ENCODE measurements at places on chromosomes 7 and 10.

DNA sequence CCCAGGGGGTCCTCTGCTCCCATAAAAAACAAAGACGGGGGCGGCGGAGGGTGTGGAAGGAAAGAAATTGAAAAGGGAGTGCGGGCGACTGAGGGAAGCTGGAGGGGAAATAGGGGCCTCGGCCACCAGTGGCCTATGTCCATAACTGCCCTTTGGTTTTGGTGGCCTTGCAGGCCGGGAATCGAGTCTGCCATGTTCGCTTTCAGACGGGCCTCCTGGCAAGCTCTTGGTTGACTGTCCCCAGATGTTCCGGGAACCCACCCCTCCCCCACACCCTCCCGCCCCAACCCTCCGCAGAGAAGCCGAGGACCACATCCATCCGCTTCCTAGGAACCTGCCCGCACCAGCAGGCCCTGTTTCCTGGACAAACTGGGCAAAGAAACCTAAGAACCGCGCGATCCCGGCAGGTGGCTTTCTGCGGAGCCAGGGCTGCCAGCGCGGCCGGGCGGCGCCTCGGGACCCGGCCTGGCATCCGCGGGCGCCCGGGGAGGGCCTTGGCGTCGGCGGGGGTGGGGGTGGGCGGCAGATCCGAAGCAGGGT lies 20.0 kb upstream of the GATA3 start:
- DNase-seq, result peak; percentile 31

- no peak for DNase-seq
These were observed 257.0 kb upstream of the ZNF32 start for GRCh38 chr10:43905512-43906236.

DNA sequence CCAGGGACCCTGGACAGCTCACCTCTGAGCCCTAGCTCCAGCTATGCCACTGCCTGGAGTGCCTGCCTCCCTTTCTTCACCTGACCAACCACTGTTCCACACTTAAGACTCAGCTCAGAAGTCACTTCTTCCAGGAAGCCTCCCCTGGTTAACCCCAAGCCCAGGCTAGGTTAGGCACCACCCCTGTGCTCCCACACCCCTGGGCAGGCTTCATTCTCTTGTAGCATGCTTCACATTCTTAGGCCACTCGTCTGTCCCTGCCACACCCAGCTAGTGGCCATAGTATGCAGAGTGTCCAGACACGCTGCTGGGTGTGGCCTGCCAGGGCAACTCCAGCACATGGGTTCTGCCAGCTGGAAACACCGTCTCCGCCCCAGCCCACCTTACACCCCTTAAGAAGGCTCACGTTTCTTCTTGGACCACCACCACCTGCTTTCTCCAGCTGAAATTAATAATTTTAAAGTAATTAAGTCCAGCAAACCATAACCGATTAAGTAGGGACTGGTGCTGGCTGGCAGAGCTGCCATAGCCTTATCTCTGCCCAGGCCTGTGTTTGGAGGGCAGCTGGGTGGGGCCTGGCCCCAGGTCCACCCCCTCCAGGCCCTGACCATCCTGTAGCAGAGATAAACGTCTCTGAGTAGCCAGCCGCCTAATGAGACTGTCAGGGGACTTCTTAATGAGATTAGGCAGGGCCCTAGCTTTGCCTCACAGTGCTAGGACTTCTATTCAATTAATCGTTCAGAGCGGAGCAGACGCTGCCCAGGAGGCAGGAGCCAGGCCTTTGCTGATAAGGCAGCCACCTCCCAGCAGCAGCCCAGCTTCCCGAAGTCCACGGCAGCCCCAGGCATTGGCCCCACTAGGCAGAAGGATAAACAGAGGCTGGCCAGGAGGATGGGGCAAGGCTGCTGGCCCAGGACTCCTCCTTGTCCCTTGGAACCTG lies 20.5 kb downstream of the GRID1 start:
- DNase-seq, result no peak

DNA sequence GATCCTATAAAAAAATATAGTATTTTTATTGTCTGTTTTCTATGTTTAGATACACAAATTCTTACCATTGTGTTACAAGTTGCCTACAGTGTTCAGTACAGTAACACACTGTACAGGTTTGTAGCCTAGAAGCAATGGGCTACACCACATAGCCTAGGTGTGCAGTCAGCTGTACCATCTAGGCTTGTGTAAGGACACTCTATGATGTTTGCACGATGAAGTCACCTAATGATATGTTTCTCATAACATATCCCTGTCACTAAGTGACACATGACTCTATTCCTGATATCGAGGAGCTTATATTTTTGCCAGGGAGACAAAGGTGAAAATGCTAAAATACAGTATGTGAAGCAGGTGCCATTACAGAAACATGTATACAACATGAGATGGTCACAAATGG lies 18.6 kb downstream of the ZNF25 start:
- no peak for DNase-seq

- no peak for DNase-seq
These were observed 331.1 kb downstream of the HTR7 start for GRCh38 chr10:90526721-90527120.

DNA sequence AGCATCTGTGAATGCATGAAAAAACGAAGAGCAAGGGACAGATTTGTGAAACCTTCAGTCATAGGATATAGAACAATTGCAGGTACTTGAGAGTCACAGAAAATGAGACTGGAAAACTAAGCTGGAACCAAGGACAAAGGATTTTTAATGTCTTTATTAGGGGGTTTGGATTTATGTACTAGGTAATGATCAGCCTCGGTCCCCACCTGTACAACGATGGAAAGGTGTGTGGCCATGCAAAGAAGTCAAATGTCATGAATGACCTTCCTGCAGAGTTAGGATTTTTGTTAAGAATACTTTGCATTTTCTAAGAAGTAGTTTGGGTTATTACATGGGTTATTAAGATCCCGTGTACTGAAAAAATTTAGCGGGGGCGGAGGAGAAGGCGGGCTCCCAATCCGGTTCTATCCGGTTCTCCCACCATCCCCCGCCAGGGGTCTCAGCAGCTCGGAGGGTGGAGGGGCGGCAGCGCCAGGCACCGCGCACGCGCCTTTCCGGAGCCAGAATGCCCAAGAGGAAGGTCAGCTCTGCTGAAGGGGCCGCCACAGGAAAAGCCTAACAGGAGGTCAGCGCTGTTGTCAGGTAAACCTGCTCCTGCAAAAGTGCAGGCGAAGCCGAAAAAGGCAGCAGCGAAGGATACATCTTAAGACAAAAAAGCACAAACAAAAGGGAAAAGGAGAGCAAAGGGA lies 327.5 kb upstream of the PLXDC2 start:
- DNase-seq, result peak; percentile 1

GRCh38 chr10:61779950-61780659 lies 117.4 kb downstream of the CABCOCO1 start:
- peak; percentile 47 for DNase-seq

- DNase-seq, result no peak
These were observed 587.5 kb upstream of the MGMT start for GRCh38 chr10:128879441-128880140.

GRCh38 chr7:5417106-5418071 lies 6.2 kb downstream of the TNRC18 start:
- no peak for DNase-seq

DNA sequence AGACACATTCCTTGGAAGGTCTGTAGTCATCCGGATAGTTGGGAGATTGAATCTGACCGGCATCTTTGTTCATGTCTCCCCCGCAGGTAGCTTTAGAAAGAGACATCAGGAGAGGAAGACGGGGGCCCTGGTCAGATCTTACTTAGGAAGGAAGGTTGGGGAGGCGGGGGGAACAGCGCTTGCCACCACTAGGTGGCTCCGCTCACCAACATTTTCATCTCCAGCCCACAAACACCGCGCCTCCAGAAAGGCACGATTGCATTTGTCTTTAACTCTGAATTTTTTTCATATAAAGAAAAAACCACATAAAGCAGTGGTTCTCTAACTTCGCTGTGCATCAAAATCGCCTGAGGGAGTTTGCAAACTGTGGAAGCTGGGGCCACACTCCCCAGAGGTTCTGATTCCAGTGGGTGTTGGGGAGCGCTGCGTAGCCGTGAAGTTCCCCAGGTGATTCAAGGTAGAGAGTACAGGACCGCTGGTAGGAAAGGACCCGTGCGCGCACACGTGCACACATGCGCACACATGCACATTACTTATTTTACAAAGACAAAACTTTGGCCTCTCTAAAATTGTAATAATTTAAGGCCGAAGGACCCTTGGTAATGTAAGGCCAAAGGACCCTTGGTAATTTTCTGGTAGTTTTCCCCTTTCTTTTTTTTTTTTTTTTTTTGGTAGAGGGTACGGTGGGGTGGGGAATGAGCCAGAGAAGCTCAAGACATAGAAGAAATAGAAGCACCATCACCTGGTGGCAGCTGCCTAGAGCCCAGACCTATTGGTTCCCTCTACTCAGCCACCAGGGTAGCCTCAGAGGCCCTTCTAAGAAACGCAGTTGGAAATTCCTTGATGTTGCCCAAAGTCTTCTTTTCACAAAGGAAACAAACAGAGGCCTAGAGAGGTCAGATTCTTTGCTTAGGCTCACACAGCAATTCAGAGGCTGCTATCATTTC lies 37.4 kb upstream of the OPALIN start:
- DNase-seq, result peak; percentile 71

DNA sequence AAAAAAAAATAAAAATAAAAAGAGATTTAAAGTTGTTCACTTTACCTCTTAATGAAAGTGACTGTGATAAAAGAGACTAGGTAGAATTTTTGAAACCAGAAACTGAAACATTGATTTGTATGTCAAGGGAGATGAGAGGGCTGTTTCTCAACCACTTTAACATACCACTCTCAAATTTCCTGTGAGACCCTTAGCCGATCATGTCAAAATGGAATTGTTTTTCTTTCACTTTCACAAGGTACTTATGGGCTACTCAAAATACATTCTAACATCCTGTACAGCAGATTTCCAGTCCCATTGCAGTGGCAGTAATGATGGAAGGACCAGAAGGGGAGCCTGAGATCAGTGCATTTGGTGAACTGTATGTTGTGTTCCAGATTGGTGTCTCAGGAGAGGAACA lies 261.2 kb downstream of the PPP1R3A start:
- no peak for DNase-seq

- DNase-seq, result no peak
These were observed 2.9 kb upstream of the MMP21 start for GRCh38 chr10:125778556-125778955.

DNA sequence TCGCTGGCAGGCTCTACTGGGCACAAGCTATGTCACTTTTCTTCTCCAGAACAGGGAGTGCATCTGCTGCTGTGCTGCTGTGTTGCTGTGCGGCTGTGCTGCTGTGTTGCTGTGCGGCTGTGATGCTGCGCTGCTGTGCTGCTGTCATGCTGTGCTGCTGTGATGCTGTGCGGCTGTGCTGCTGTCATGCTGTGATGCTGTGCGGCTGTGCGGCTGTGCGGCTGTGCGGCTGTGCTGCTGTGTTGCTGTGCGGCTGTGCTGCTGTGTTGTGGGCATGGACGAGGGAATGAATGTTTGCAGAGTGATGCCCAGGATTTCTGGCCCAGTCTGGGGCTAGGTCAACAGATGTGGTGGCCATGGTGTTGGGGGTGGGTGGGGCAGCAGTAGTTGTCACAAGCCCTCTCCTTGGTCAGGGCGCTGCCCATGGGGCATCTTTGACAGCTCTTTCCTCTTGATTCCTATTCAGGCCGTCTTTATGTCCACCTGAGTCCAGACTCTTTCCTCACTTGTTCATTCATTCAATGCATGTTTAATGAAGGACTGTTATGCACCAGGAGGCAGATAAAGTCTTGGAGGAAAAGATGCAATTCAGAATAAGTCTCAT lies 55.6 kb downstream of the C10orf120 start:
- no peak for DNase-seq

DNA sequence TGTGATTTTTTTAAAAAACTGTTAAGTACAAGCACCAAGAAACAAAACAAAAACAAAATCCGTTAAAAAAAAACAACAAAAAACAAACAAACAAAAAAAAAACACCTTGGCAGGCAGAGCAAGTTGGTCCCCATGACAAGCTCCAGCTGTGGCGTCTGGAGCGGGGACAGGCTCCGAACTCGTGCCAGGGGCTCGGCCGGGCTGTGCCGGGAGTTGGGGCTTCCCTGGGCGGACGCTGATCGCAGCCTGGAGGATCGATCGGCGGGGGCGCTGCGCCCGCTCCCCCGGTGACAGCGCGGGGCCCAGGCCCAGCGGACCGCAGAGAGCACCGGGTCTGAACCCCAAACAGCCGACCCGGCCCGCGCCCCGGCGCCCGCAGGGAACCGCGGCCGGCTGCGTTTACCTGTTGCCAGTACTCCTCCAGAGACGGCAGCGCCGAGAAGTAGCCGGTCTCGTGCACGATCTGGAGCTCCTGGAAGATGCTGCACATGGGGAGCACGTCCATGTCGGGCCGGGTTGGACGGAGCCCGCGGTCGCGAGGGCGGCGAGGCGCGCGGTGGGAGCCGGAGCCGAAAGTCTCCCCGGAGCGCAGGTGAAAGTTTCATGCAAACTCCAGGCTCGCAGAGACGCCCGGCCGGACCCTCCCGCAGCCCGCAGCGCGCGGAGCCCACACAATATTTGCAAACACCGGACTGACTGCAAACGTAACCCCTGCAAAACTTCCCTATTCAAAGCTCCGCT lies at the start of gene KLF6:
Gene KLF6 (minus strand): TSS at position 700 of the 741 bp plus-strand sequence. CDS start 195 bp downstream, at position 505.
- peak; percentile 61 for DNase-seq

DNA sequence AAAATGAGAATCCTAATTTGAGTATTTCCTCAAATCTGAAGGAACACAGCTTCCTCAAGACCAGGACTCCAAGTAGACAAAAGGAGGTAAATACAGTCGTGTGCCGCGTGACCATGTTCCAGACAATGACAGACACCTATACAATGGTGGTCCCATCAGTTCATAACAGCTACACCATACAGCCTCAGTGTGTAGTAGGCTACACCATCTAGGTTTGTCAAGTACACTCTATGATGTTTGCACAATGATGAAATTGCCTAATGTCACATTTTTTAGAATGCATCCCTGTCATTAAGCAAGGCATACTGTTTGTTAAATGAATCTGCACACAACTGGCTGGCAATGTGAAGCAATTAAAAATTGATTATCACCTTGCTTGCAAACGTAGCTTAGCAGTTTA lies 107.9 kb downstream of the PROSER2 start:
- no peak for DNase-seq

- DNase-seq, result no peak
These were observed 361.8 kb downstream of the MAGI2 start for GRCh38 chr7:79091661-79092060.

GRCh38 chr7:33243319-33243881 lies 114.0 kb downstream of the BBS9 start:
- DNase-seq, result no peak

GRCh38 chr7:31883761-31884164 lies 186.4 kb downstream of the PDE1C start:
- no peak for DNase-seq

GRCh38 chr7:73612598-73613269 lies 11.6 kb downstream of the MLXIPL start:
- DNase-seq, result no peak
